CD4-positive, alpha-beta T cell treated with Interleukin-17A for 4 hours (primary cell): ENCODE measurements at places on chromosomes 3 and 15.

GRCh38 chr15:77867266-77868047, 210.1 kb downstream of the TBC1D2B start:
- no peak for DNase-seq

DNA sequence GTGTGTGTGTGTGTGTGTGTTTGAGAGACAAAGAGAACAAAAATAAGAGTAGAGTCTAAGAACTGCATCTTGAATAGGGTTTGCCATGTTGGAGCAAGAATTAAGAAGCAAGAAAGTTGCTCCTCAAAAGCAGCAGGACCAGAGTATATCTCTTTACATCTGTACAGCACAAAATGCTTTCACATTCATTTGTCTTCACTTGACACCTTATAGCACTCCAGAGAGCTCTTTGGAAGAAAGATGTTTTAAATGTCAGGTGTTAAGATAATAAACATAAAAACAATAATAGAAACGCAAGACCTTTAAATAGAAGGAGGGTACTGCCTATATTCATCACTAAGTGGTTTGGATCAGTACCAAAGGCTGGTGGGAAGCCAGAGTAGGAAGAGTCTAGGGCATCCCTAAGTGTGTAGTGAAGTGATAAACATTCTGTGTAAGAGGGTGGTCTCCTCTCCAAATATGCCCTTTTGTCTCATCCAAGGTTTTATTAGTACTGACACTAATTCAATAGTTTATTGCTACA, 19.1 kb upstream of the LSAMP start:
- DNase-seq = no peak

DNA sequence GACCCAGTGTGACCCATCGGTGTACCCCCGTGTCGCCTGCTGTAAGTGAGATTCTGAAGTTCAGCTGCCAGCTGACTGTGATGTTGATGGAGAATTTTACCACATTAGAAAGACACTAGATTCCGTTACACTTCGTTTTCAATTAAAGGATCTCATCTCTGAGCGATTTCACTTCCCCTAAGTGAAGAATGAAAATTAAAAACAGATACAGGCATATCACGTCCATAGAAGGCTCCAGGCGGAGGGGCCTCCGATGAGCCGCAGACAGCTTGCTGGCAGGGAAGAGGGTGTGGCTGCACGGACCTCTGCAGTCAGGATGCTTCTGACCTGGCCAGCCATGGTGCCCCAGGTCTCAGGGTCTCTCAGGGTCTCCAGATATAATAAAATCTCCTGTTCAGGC, 6.6 kb upstream of the CPN2 start:
- no peak for DNase-seq

GRCh38 chr3:184380185-184380626, 352 bp downstream of the CHRD start:
- DNase-seq = peak; percentile 46

DNA sequence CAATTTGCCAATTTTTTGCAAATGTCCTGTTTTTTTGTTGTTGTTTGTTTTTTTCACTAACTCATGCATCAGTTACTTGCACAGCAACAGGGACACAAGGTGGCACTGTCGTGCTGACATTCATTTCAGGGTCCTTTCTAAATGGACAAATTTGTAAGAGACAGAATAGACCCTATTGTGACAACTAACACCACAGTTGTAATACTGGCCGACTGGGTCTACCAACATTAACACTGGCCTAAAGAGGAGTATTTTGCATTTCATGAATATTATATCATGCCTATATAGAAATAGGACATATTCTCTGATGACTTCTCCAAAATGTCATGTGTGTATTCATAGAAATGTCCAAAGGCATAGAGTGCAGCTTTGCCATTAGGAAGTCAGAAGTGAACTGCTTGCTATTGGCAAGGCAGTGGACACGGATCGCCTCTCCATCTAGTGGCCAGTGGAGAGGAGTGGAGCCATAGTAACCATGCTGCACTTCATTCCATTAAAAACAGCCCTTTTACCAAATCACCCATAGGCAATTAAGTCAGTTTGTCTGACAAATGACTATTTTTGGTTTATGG, 54.8 kb downstream of the ZBTB20 start:
- peak; percentile 71 for DNase-seq

- no peak for DNase-seq
Measured at GRCh38 chr3:185583925-185584324, 2.2 kb upstream of the SENP2 start.

GRCh38 chr3:30356866-30357753, 249.3 kb upstream of the TGFBR2 start:
- no peak for DNase-seq

- no peak for DNase-seq
Measured at GRCh38 chr15:70109978-70110377, 12.3 kb upstream of the TLE3 start.

DNA sequence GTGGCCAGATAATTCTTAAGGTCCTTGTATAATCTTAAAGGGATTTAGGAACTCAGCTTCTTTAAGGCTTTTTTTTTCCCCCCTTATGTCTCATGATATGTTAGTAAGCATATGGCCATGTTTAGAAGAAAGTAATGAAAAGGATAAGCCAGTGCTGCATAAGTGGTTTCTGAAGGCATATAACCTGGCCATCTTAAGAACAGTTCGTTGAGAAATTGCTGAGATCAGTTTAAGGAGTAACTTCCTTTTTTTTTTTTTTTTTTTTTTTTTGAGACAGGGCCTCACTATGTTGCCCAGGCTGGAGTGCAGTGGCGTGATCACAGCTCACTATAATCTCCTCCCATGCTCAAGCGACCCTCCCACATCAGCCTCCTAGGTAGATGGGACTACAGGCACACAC, 51.7 kb downstream of the UBE2E2 start:
- DNase-seq = no peak

GRCh38 chr3:48069339-48069738, 53.1 kb upstream of the MAP4 start:
- no peak for DNase-seq

DNA sequence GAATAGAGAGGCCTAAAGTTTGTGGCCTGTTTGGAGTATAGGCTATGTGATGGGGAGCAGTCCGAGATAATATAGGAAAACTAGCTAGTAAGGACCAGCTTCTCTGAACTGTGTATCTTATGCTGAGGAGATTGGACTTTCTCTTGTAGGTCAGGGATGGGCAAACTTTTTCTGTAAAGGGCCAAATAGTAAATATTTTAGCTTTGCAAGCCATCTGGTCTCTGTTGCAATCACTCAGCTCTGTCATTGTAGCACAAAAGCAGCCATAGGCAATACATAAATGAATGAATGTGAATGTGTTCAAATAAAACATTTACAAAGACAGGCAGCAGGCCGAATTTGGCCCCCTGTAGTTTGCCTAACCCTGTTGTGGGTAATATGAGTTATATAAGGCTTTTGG, 24.5 kb downstream of the TMOD3 start:
- no peak for DNase-seq

DNA sequence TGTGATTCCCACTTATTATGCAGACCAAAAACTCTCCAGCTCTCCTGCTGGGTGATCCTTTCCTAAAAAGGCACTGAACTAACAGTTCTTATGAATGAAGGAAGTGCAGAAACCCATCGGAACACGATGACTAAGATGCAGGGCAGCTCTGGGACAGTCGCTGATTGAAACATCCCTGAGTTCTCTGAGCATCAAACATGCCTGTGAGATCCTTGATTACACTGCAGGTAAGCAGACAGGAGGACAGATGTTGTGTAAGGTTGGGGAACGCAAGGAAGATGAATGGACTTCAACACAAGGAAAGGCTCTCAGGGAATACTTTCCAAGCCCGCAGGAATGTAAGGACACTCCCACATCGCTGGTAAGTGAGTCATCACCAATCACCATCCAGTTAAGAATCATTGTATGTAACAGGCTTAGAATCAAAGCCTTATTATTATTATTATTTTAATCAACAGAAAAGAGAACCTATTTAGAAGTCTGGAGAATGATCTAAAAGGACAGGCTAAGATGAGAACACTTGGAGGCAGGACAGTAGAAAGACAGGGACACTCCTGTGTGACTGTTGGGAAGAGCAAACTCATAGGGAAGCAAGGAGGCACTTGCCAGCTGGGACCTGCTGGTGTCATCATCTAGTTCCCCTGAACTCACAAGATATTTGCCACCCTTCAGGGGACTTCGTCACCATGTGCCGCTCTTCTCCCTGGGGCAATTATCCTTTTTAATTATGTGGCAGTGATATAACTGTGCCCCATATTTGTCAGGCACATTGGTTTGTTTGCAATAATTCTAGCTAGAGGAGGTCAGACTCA, 26.0 kb downstream of the TMEM158 start:
- no peak for DNase-seq

DNA sequence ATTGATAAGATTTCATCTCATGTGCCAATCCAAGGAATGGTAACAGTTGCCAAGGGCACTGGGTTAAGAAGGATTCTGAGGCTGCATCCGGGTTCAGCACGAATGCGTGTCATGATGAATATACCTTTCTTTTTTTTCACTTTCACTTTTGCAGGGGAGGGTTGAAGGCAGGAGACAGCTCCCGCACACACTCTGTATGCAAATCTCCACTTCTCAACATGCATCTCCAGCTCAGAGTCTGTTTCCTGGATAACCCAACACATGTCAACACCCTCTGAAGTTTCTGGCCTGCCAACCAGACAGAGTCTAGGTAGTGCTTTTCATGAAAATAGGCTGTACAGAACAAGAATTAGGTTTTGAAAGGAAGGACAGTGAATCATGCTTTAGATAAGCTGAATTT, 21.6 kb downstream of the B4GALT4 start:
- DNase-seq = peak; percentile 48

- DNase-seq = no peak
Measured at GRCh38 chr3:33386631-33387030, 53.6 kb downstream of the UBP1 start.

DNA sequence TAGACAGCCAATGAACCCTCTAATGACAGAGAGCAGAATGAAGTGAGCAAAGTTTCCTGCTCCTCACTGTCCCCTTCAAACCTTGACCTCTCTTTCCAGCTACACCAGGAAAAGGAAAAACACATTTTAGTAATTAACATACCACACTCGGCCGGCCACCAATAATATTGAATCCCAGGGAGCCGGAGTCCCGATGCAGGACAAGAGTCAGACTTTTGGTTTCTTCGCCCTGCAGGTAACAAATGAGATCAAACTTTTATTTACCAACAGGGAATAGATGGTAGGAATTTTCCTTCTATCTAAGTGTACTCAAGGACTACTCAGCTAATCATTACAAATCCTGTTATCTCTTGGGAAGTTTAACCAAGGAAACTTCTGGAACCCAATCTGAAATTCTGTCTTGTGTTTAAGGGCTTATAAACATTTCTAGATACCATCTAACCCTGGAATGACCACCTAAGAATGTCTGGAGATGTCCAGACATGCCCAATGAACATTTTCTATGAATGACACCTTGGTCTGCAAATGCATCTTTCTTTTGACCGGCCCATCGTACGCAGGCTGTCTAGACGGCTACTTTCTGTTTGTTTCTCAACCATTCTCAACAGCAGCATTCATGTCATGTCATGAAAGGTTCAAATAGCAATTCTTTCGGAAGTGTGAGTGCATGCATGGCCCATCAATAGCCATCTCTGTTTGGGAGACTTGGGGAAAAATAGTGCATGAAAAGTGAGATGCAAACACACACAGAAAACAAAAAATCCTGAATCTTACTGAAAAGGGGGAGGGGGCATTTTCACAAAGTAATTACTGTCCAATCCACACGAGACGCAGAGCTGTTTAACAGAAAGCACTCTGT, 16.1 kb downstream of the PDZRN3 start:
- no peak for DNase-seq

DNA sequence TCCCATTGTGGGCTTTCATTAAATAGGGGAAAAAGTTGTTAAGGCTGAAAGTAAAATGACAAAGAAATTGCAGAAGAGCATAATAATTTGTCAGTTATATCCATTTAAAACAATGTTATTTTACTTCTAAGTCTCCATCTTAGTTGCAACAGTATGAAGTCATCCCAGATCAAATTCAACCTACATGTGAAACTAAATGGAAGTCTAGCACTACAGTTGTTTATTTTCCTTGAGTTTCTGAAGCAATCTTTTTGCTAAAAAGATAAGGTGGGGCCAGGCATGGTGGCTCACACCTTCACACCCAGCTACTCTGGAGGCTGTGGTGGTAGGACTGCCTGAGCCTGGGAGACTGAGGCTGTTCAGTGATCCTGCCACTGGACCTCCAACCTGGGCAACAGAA, 80.2 kb downstream of the DPH6 start:
- DNase-seq = no peak

DNA sequence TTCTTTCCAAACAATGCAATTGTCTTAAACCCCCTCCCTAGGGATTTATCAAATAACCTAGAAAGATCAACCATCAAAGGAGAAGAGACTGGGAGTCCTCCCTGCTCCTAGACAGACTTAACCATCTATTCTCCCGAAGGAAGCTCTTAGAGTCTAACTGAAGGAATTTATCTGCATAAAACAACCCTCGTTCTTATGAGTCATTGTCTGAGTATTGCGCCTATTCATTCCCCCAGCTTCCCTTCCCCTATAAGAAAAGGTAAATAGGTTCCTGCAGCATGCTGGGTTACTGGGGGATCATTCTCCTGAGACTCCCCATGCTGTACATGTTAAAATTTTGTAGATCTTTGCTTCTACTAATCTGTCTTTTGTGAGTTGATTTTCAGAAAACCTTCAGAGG, 412.7 kb downstream of the OCA2 start:
- no peak for DNase-seq

DNA sequence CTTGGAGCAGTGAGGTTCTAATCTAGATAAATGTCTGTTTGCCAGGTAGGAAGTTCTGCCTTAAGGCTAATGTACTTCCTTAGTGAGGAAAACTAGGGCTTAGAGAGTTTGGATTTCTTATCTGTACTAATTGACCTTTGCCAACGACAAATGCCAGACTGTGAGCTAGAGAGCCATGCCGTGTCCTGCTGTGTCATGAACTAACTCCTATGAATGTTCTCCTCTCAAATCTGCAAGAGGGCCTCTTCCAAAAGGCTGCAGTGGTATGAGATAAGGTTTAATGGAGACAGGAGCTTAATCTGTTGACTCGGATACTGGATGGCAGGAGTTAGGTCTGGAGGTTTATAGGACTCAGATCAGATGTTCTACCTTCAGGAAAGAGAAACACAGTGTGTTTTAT, 524.9 kb downstream of the NTRK3 start:
- DNase-seq = no peak

DNA sequence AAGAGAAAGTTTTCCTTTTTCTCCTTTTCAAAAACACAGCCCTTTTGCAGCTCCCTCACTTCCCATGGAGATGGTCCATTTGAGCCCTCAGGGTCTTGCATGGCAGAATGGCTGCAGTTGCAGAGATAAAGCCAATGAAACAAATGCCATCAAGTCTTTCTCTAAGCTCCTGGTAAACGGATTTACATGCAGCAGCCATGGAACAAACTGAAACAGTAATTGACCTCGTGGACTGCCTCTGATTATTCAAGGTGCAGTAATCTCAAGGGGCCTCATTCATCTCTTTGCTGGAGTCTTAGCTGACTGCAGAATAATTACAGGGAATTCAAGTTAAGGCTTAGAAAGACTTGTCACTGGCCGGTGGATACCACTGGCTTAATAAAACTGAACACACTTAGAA, 125.1 kb downstream of the SQOR start:
- DNase-seq = no peak

GRCh38 chr15:96670389-96670788, 339.9 kb downstream of the NR2F2 start:
- DNase-seq = no peak

- DNase-seq = no peak
Measured at GRCh38 chr3:14505803-14506500, 34.2 kb downstream of the GRIP2 start.

- DNase-seq = no peak
Measured at GRCh38 chr15:25939122-25939521, 76.0 kb upstream of the ATP10A start.
